ENCODE measurements at places on chromosomes 2 and 18.

DNA sequence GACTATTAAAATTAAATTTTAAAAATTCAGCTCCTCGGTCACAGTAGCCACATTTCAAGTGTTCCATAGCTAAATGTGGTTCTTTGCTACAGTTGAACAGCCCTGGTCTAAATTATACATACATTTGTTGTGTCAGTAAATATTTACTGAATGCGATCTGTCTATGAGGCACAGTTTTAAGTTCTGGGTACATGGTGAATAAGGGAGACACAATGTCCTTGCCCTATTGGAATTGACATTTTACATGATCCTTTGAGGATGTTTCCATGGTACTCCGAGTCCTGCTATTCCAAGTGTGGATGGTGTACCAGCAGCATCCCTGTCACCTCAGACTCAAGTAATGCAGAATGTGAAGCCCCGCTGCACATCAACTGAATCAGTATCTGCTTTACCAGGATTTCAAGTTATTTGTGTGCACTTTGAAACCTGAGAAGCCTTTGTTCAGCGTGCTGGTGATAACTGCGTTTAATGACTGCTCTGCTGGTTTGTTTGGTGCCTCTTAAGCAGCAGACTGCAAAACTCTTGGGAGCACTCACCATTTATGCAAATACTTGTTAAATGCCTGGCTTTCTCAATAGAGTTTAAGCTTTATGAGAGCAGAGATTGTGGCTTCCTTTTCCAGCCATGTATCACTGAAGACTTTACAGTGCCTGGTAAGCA lies 1.5 kb downstream of the GALNT1 start:
- no peak for DNase-seq

DNA sequence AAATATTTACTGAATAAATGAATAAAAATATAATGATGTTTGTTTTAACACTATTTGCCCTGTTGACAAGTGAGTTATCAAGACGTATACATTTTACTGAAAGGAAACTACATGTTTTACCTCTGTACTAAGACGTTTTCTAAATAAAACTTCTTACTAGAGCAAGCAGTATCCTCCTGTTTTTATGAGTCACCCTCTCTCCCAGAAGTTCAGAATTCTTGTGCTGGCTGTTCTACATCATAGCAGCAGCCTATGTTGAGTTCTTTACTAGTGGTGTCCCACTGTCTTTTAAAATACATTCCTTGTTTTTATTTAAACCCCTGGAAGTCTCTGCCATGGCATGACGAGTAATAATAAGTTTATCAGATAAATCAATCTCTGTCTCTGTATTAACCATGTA lies 297.4 kb downstream of the CALCRL start:
- no peak for DNase-seq

- peak; percentile 97 for DNase-seq
Measured at GRCh38 chr2:70328921-70329561, 27.2 kb upstream of the FAM136A start.

GRCh38 chr2:227390468-227391256 lies 2.9 kb upstream of the SCYGR1 start:
- DNase-seq = no peak

DNA sequence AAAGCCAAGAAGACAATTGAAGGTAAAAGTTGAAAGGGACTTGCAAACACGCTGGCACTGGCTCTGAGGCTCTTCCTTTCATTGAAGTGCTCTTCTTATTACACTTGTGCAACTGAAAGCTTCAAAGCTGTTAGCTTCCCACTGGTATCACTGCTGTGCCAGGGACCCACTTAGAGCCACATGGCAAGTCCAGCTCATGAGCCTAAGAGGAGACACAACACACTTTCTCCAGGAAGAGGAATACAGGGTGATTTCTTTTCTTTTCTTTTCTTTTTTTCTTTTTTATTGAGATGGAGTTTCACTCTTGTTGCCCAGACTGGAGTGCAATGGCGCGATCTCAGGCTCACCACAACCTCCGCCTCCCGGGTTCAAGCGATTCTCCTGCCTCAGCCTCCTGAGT lies 218.2 kb downstream of the ATAD2B start:
- DNase-seq = no peak

DNA sequence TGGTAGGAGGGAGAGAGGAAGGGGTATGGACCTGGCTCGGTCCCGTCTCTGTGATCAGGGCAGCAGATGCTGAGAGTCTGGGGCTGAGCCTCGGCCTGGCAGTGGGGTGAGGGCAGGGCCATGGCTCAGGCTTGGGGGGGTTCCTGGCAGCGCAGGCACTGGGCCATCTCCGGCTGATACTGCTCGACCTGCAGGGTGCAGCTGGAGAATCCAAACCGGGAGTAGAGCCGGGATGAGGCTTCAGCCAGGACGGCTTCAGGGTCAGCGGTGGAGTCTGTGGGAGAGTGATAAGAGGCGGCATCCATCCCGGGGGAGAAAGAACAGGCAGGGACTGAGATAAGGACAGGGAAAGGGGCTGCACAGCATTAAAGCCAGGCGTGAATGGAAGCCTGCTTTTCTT lies 7.7 kb downstream of the SLC30A3 start:
- no peak for DNase-seq

- peak; percentile 52 for DNase-seq
Measured at GRCh38 chr2:151632993-151633565, 101.2 kb downstream of the NEB start.

GRCh38 chr2:207937823-207938222 lies 87.5 kb downstream of the PLEKHM3 start:
- no peak for DNase-seq

GRCh38 chr2:197057959-197058358 lies 131.5 kb upstream of the PGAP1 start:
- DNase-seq = no peak

GRCh38 chr2:180669016-180669415 lies 311.4 kb upstream of the UBE2E3 start:
- DNase-seq = no peak

DNA sequence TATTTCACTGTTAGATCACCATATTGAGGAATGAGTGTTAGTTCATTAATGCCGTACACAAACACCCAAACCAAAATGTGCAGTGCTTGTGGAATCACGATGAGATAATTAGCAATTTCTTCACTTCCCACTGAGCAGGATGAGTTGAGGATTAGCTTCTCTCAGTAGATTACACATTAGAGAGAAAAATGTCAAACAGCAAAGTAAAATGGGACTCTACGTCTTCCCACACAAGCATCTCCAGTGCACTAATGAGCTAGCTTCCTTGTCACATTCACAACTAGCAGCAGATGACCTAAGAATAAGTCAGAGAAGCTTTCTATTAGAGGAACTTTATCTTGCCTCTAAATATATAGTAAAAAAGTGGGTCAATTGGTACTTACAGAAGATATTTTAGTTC lies 926.9 kb downstream of the TSN start:
- DNase-seq = no peak

DNA sequence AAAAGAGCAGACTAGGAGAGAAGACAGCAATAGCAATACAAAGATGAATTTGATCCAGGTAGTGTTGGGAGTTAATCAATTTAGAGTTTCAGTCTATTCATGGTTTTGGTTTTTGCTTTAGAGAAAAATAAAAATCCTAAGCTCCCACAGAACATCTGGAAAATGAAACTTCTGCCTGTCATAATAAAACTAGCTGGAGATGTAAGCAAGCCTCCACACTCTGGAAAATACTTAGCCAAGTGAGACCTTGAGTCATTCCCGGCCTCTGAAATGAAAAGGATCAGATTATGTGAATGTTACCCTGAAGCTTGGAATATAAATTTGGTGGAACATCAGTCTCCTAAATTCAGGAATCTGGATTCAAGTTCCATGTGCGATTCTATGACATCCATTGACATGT lies 485.6 kb upstream of the SPRED2 start:
- DNase-seq = no peak

- DNase-seq = peak; percentile 24
Measured at GRCh38 chr2:102064679-102065674, 73.2 kb downstream of the IL1R2 start.

DNA sequence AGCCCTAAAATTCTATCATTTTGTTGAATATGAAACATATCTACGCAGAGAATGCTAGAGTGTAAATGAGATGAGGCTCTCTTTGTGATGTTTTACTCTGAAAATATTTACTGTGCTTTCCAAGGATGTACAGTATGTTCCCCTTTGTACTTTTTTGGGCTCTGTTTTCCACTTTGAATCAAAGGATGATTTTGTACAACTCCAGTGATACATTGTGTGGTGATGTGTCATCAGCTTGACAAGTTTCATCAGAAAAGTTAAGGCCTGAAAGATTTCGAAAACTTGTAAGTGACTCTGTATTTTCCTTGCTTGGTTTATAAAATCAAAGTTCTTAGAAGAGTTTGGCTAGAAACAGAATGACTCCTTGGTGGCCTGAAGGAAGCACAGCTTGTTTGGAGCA lies 206.3 kb downstream of the LTBP1 start:
- no peak for DNase-seq

DNA sequence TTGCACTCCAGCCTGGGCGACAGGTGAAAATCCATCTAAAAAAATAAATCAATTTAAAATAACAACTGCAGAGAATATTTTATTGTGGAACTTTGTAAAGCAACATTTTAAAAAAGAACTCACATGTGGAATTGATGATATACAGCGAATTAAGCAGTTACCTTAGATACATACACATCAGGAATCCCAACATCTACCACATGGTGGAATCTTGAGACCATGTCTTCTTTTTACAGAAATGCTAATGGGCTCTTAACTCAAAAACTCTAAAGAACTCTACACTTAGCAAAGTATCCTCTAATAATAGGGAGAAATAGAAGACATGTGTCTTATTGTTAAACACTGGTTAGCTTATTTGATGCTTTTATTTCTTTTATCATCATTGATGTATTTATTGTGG lies 373.6 kb downstream of the CDH7 start:
- peak; percentile 25 for DNase-seq

- no peak for DNase-seq
Measured at GRCh38 chr2:7953195-7953594, 728.7 kb upstream of the ID2 start.

- no peak for DNase-seq
Measured at GRCh38 chr2:234401426-234401825, 95.5 kb downstream of the ARL4C start.

DNA sequence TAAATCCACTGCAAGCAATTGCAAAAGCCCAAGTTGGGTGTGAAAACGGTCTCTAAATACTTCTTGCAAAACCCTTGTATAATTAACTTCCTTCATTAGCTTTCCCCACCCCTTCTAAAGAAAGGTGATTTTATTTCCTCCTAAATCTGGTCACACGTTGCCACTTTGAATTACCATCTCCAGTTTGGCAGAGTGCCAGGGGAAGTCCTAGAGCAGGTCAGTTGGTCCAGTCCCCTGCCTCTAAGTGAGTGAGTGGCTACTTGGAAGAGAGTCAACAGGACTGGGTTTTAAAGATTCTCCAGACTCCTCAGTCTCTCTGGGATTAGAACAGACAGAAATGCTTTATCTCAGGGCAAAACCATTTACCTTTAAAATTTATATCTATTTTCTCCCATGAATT lies 18.7 kb upstream of the LYPD6B start:
- no peak for DNase-seq

DNA sequence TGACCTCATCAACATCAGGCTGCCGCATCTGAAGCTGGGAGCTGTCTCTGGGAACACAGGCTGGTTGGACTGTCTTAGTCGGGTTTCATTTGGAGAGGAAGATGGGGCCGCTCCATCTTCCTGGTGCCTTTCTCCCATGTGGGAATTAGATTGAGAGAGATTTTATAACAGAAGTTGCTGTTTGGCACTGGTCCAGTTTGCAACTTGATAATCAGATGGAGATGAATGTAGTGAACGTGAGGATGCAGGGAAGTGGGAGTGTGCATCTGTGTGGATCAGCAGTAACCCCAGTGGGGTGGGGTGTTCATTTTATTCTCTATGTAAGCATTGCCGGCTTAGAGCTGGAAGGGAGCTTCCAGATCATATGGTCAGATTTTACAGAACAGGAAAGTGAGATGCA lies 250.9 kb downstream of the DCDC2C start:
- no peak for DNase-seq
